ENCODE measurements at places on chromosomes 12 and 14.
A peak's percentile ranks its signal among the peaks of the same experiment; 100 is the strongest.

DNA sequence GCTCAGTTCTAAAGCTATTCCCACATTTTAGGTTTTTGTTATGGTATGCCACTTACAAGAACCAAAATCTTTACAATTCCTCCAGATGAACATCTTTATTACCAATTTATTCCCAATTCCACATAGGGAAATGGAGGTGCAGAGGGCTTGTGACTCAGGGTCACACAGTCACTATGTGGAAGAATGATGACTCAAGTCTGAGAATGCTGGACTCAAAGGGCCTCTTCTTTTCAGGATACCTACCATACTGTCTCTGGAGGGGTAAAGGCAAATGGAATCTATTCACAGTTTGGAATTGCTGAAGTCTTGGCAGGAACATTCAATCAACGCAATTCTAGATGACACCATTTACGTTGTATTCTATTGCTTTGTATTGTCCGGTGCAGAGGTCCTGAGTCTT, 48.2 kb upstream of the MANSC4 start:
- DNase-seq = no peak

DNA sequence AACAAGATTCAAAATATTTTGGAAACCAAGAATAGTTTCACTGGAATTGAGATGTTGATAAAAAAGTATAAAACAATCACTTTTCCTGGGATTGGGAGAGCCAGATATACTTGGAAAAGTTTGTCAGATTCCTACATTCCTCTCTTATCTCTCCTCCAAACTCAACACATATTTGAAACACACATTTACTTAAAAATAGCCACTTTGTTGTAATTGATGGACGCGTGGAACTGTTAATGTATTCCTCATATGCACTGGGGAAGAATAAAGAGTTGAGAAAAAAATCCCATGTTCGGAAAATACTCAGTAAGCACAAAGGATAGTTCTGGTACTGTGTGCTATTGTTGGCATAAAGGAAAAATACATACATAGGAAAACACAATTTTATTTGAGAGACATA, 195.6 kb upstream of the FLRT2 start:
- no peak for DNase-seq

GRCh38 chr14:79906994-79907393, 304.3 kb downstream of the DIO2 start:
- no peak for DNase-seq

GRCh38 chr14:56212521-56212920, 94.3 kb downstream of the PELI2 start:
- no peak for DNase-seq

DNA sequence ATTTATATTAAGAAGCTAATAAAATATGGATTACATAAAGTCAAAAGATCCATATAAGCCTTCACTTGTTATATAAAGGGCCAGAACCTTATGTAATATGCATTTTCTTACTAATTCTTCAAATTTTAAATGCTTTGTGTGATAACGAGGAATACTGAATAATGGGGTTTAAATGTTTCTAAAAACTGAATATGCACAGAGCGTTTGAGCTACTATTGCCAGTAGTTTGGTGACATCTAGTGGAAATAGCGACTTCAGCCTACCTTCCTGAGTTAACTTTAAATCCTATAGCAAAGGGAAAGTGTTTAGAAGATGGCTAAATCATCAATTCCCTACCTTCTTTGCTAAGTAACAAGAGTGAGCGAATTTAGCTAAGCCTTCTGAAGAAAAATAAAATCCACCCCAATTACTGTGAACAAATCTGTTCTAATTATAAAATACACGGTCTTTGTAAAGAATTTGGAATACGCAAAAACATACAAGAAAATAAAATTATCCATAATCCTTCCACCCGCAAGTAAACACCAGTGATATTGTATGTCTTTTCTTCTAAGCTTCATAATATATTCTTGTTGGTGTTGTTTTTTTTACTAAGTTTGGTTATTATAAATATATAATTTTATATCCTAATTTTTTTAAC, 115.5 kb upstream of the G2E3 start:
- peak; percentile 32 for DNase-seq

GRCh38 chr14:38138473-38139138, 69.1 kb upstream of the SSTR1 start:
- DNase-seq = no peak

GRCh38 chr12:43826681-43827080, 9.2 kb upstream of the TMEM117 start:
- peak; percentile 6 for DNase-seq

DNA sequence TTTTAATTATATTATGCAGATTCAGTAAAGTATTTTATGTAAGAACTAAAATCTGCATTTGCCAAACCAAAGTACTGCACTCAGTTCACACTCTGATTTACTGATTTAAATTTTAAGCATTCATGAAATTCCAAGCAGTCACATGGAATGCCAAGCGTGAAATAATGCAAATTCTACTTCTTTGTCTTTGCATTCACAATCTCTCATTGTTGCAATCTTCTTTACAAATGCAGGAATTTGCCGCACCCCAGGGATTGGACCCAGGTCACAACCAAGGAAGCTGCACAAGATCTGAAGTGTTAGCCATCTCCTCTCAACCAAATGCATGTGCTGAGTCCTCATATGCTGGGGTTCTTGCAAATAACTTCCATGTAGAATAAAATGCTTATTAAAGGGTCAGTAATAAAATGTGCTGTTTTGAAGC, 71.9 kb downstream of the TUNAR start:
- no peak for DNase-seq

DNA sequence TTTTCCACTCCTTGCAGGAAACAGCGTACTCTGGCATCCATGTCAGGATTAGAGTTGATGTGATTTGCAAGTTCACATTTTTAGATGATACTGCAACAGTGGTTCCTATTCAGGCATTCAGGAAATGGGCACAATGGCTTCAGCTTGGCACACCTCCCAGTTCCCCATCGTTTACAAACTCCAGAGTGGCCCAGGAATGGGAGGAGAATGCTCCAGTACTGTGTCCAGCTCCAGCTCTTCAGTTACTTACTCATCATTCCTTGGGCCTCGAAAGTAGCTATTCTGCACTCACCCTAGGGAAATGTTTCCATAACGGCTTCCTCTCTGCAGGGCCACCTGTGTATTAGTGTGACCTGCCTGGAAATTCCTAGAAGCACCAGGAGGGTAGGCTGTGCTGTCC, 239.7 kb upstream of the RGS6 start:
- peak; percentile 77 for DNase-seq

- peak; percentile 12 for DNase-seq
Observed at GRCh38 chr12:117189725-117190209, 503 bp downstream of the FBXO21 start.

DNA sequence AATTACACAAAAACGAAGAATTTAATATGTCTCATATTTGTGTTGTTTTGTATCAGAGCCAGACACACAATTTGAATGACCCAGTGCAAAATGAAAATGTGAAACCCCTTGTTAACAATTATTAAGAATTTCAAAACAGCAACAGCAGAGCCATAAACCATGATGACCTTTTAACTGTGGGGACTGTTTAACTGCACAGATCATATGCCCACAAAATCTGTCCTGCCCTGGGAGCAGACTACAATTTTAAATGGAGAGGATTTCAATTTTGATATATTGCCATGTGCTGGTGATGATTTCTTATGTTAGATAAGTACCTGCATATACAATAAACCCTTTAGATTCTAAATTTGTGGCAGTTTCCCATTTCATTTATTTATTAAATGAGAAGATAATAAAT, 455.5 kb upstream of the MGAT4C start:
- DNase-seq = peak; percentile 7

DNA sequence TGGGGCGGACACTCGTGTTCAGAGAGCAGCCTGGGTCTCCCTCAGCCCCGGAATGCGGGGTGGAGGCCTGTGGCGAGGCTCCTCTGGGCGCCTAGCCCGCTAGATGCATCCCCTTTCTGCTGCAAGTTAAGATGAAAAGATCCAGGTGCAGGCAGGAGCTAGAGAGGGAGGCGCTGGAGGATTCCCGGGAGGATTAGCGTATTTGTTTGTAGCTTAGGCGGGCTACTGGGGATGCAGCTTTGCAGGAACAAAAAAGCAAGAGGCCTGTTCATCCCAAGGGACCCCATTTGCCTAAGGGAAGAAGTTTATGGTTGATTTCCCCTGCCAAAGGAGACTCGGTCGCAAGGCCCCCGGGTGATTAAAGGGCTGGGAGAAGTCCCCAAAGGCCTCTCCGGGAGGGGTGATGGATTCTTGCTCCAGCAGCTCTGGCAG, 824 bp downstream of the CCDC177 start:
- no peak for DNase-seq

- peak; percentile 89 for DNase-seq
Observed at GRCh38 chr14:61513986-61514830, 181.1 kb upstream of the HIF1A start.

DNA sequence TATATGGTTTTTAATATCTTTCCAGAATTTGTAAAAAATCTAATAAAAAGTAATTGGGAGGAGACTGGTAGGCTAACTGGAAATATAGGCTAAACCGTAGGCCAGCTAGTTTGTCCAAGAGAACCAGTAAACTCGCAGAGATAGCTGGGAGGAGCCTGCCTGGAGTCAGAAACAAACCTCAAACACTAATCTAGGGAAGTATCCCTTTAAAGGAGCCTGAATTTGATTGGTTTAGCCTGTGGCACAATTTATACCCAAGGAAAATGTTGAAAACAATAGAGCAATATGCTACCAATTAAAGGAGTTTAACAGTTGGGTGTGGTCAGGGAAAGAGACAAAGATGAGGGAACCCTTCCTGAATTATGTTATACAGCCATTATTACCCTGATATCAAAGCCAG, 109.6 kb downstream of the EML5 start:
- DNase-seq = no peak

- DNase-seq = no peak
Observed at GRCh38 chr12:50182461-50182860, 15.3 kb upstream of the CERS5 start.

- no peak for DNase-seq
Observed at GRCh38 chr14:89543425-89543790, 126.4 kb upstream of the FOXN3 start.

- peak; percentile 87 for DNase-seq
Observed at GRCh38 chr12:113241191-113242025, 20.1 kb downstream of the TPCN1 start.

GRCh38 chr12:94640134-94640928, 10.0 kb downstream of the TMCC3 start:
- peak; percentile 99 for DNase-seq

DNA sequence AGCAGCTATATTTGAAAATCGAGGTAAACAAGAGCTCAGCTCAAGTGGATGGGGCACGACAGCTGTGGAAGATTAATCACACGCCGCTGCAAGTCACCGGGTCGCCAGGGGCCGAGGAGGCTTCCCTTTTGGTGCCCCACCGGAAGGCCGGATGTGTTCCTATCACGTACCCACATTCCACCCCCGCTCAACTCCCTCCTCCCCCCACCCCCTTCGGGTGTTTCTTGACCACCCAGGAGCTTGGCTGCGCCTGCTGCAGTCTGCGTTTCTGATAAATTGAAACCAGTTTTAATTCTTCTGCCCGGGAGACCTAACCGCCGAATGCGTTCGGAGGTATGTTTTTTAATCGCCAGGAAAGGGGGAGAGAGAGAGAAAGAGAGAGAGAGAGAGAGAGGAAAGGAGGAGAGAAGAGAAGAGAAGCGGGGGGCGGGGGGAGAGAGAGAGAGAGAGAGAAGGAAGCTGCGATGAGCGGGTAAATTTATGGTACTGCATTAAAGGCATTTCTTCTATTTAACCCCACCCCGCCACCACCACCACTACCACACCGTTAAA, 1.8 kb downstream of the SLC8A3 start:
- no peak for DNase-seq

DNA sequence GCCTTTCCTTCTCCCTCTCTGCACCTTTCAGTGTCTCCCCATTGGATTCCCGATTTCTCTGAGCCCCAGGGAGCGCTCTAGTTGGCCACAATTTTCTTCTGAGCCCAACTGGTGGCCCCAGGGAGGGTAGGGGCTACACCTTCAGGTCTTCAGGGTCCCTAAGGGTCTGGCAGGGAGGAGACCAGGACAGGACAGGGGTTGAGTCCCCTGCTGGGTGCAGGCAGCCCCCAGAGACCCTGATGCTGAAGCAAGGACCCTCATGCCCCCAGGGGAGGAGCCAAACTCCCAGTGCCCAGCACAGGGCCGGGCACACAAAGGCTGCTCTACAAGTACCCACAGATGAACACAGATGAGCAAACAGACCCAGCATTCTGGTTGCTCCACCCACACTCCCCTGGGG, 12.7 kb downstream of the FOXN4 start:
- DNase-seq = no peak

DNA sequence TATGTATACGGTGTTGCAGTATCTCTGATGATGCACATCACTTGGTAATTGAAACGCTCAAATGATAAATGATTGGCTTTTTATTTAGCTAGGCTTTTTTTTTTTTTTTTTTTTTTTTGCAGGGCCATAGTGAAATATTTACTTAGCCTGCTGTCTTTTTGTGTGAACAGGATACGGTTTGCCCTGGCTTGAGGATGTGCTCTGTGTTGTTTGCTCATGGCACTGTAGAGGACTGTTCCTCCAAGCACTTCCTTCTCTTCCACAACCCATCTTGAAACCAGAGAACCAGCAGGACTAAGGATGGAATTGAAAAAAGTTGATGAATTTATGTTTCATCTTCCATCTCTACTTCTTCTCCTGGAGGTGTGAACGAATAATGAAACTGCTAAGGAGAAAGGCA, 15.5 kb upstream of the SSPN start:
- no peak for DNase-seq

GRCh38 chr12:31954925-31955858, 4.0 kb upstream of the RESF1 start:
- no peak for DNase-seq

DNA sequence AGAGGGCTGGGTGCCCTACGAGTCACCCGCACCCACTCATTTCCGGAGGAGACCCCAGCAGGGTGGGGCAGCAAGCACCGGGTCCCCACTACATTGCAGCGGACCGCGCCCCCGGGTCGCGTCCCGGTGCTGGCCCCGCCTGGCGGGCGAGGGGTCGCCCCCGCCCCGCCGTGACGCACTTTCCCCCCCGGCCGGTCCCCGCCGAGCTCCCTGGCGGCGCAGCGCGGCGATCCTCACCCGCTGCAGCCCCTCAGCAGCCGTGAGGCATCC, 106.1 kb downstream of the PRICKLE1 start:
- DNase-seq = no peak

- DNase-seq = peak; percentile 69
Observed at GRCh38 chr14:32635061-32635719, 303.5 kb upstream of the NPAS3 start.

- peak; percentile 15 for DNase-seq
Observed at GRCh38 chr14:67137744-67138371, 51.4 kb upstream of the GARIN2 start.

- no peak for DNase-seq
Observed at GRCh38 chr14:54528973-54529372, 19.3 kb downstream of the CGRRF1 start.

- DNase-seq = no peak
Observed at GRCh38 chr12:97535582-97535981, 73.0 kb downstream of the RMST start.

- no peak for DNase-seq
Observed at GRCh38 chr12:115401761-115402160, 717.8 kb upstream of the TBX3 start.

GRCh38 chr12:41893491-41893890, 251.2 kb downstream of the GXYLT1 start:
- DNase-seq = no peak
